ENCODE measurements at places on chromosomes 16 and 17. TPM values are rescaled to one million over a fixed set of nuclear protein-coding genes. Genes with fewer than 3 reads are reported as not detected.

The CCL2 gene
- total RNA-seq: 31.7 TPM

The PRR11 gene
- total RNA-seq: 1.0 TPM

The CACNG3 gene
- not detected for total RNA-seq

The GDPD3 gene
- 53.1 TPM for total RNA-seq

The GRB7 gene
- 37.4 TPM for total RNA-seq

The TMED6 gene
- 1.5 TPM for total RNA-seq

The CEP295NL gene
- total RNA-seq: 5.2 TPM

The CCL3 gene
- total RNA-seq: 0.78 TPM

The KRTAP17-1 gene
- not detected for total RNA-seq

The PITPNM3 gene
- 5.8 TPM for total RNA-seq

The PMFBP1 gene
- 1.6 TPM for total RNA-seq

The KCNJ12 gene
- total RNA-seq: 1.6 TPM

The DRC3 gene
- total RNA-seq: 2.0 TPM

The NKD1 gene
- total RNA-seq: 27.8 TPM

The LDHD gene
- 16.9 TPM for total RNA-seq

The RAMP2 gene
- total RNA-seq: 41.9 TPM

The LRRC46 gene
- total RNA-seq: 0.31 TPM

The SPAG9 gene
- total RNA-seq: 136 TPM

The MCRIP1 gene
- 73.6 TPM for total RNA-seq

The TANGO6 gene
- 26.6 TPM for total RNA-seq

The SYNGR3 gene
- total RNA-seq: 0.86 TPM

The DHODH gene
- total RNA-seq: 15.8 TPM

The SYT17 gene
- total RNA-seq: 24.4 TPM

The ABCA8 gene
- total RNA-seq: 32.4 TPM

The GJC1 gene
- 44.0 TPM for total RNA-seq

The LAT gene
- total RNA-seq: 11.9 TPM

The GLP2R gene
- total RNA-seq: 0.10 TPM

The CACNG5 gene
- total RNA-seq: not detected

The ZNF319 gene
- total RNA-seq: 24.7 TPM

The IRF8 gene
- total RNA-seq: 9.5 TPM

The PIRT gene
- total RNA-seq: not detected

The C16orf92 gene
- total RNA-seq: not detected

The C16orf54 gene
- total RNA-seq: 1.6 TPM

The LRRC36 gene
- total RNA-seq: not detected

The MYCBPAP gene
- total RNA-seq: 1.1 TPM

The MBTD1 gene
- total RNA-seq: 22.0 TPM

The ZFHX3 gene
- 60.8 TPM for total RNA-seq
